ENCODE measurements at places on chromosomes 11 and 22.

DNA sequence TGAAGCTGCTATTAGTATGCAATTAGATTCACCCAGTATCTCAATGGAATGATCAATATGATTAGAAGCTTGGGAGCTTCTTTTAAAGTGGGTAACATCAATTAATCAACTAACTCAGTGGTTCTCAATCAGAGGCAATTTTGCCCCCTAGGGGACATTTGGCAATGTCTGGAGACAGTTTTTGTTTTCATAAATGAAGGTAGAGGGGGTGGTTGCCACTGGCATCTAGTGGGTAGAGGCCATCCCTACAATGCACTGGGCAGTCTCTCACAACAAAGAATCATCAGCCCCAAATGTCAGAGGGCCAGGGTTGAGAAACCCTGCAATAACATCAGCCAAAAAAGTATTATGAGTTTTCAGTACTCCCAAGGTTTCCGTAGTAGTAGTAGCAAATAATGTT lies 5.9 kb upstream of the AMOTL1 start:
- DNase-seq: no peak

DNA sequence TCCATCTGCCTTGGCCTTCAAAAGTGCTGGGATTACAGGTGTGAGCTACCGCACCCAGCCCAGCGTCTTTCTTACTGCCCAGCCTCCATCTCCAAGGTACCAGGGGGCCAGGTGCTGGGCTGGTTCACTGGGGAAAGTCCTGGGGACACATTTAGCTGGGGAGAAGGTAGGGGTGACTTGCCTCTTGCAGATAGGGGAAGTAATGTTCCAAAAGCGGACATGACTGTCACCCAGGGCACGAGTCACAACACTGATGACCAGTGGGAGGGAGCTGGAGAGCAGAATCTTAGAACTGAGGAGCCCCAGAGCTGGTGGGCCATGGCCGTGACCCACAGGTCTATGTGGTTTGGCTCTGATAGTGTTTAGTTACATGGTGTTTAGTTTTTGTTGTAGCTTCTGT lies 2.4 kb upstream of the SLC15A3 start:
- no peak for DNase-seq

DNA sequence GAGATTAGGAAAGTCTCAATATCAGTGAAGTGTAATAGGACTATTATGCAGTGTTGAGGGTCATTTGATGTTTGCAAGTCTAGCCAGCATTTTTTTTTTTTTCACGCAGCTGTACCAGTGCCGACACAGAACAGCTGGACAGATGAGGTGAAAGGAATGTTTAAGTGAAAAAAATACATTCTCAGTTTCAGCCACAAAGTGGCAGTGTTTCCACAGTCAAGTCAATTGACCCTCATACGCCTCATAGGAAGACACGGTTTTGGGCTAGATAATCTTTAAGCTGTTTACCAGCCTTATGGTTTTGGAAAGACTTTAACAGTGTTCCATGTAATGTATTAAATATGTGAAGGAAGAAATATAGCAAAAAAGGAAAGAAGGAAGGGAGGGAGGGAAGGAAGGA lies 349.9 kb upstream of the ANO3 start:
- DNase-seq: peak; percentile 37

DNA sequence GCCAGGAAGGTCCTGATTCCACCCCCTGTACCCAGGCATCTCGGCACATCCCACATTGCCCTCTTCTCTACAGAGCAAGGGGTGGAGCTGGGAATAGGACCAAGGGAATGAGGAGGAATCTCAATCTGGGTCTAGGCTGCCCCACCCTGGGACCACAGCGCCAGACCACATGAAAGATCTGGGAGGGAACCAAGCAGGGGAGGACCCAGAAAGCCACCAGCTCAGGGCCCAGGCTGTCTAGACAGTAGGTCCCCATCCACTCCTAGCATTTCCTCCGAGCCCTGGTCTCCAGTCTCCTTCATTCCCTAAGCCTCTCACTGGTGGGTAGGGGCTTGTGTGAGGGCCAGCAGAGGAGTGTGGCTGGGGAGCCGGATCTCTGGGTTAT lies 11.6 kb downstream of the PHLDB1 start:
- DNase-seq: no peak

DNA sequence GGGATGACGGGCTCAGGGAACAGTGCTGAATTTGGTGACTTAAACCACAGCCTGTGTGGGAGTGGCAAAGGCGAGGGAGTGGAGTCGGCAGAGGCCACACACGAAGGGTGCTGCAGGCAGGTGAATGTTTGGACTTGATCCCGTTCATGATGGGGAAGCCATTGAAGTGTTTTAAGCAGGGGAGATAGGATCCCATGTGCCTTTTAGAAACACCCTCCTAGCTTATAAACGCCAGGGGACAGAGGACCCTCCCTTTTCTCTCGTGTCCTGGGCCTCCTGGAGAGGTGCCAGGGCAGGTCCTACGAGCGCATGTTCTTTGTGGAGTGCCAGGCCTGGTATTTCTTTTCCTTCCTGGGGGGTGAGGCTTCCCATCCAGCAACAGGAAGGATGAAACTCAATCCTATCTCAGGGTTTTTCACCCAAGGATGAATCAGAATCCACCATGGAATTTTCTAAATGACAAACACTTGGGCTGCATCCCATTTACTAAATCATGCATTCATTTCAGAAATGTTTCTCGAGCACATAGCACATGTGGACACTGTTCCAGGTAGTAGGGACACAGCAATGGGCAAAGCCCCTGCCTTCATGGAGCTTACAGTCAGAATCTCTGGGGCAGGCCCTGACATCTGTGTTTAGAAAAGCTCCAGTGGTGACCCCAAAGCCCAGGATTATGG lies 59.6 kb downstream of the CHRDL2 start:
- DNase-seq: no peak

DNA sequence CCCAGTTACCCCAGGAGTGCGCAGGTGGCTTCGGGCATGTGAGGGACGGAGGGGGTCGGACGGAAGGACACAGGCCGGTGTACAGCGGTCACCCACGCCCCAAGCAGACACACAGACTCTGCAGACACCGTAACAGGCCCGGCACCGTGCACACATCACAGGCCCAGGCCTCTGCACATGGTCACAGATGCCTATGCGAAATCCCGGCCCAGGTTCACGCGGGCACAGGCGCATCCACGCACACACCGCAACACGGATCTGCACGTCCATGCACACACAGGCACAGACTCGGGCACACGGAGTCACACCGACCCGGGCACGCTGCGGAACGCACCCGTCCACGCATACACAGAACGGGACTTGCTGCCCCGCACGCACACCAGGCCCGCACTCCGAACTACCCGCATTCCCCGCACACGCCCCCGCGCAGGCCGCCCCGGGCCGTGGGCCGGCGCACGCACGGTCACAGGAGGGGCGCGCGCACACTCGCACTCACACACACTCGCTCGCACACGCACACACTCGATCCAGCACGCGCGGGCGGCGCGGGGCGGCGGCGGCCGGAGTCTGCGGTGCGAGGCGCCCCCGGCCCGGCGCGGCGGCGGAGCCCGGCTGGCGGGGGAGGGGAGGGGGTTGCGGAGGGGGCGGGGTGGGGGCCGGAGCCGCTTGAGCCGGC lies at the start of gene MGAT3:
TSS of gene MGAT3 (plus strand) at position 491 of the 676 bp plus-strand sequence. CDS start 30,336 bp downstream, outside the sequence.
- DNase-seq: no peak

DNA sequence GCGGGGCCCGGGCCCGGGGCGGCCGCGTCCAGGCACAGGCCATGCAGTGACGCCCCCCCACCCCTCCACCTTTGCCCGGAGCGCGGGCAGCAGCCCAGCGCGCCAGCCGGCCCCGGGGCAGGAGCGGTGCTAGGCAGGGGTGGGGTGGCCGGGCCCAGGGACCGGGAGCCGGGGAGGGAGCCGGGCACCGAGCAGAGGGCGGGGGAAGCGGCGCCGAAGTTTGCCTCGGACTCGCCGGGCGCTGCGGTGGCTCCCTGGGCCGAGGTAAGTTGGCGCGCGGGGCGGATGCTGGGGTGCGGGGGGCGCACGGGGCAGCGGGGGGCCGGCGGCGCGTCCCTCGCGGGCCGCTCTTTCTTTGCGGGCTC lies 332 bp downstream of the TEAD1 start:
- DNase-seq: no peak

DNA sequence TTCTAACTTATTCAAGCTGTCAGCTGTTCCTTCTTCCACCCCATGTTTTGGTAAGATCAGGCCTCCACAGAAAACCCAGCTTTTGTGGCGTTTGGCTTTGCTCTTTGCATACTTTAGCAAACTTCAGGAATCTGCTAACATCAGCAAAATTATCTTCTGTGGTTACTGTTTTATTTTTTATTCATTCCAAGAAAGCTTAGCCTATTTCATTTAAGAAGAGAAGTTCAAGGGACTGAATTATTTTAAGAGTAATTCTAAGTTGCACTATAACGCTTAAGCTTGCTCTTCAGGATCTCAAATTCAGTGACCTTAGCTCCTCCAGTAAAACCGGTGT lies 1.1 kb downstream of the JHY start:
- no peak for DNase-seq

GRCh38 chr22:25621986-25622385 lies 57.5 kb downstream of the GRK3 start:
- DNase-seq: no peak

All from NCI-H2171 (cell line).